ENCODE measurements at places on chromosomes 3 and 15. TPM values are rescaled to one million over a fixed set of nuclear protein-coding genes. Genes with fewer than 3 reads are reported as not detected.

Gene FSIP1
- 0.98 TPM for total RNA-seq

Gene UQCRC1
- total RNA-seq: 316 TPM

Gene COL6A6
- total RNA-seq: under 0.01 TPM

Gene SCN5A
- 0.37 TPM for total RNA-seq

Gene ROPN1B
- not detected for total RNA-seq

Gene C3orf18
- total RNA-seq: 8.5 TPM

Gene MAP1A
- total RNA-seq: 45.4 TPM

Gene SOX14
- total RNA-seq: not detected

Gene SLC22A13
- 1.2 TPM for total RNA-seq

Gene ACTC1
- not detected for total RNA-seq

Gene NR2F2
- 21.5 TPM for total RNA-seq

Gene IQCF5
- not detected for total RNA-seq

Gene MYZAP
- total RNA-seq: under 0.01 TPM

Gene ARPC4
- 242 TPM for total RNA-seq

Gene IL17RD
- total RNA-seq: 3.7 TPM

Gene SPINK8
- total RNA-seq: not detected

Gene IQCH
- 3.7 TPM for total RNA-seq

Gene ATP13A5
- not detected for total RNA-seq

Gene ITIH1
- not detected for total RNA-seq
